ENCODE measurements at places on chromosomes 5 and 9.

DNA sequence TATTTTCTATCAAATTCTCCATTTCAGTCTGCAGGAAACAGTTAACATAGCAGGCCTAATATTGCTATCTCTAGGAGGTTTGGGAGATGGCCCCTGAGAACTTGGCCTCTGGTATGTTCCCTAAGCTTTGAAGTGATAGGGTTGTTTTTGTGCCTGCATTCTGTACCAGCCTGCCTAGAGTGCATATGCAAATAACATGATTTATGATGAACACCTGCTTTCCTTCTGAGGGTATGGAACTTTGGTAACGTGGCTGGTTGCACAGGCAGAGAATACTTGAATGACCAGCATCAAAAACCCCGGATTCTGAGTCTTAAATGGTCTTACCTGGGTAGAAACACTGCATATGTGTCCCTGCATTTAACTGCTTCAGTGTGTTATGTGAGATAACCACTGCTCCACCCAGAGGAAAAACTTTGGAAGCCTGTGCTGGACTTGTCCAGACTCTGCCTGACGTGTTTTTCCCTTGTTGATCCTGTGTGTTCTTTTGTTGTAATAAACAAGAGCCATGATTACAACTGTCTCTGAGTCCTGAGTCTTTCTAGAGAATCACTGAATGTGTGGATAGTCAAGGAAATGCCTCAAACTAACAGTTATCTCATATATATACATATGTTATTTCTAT, 111.3 kb upstream of the ABCA1 start:
- no peak for DNase-seq

- no peak for DNase-seq
Observed at GRCh38 chr9:33393581-33393980, 8.8 kb downstream of the AQP7 start.

GRCh38 chr5:93599001-93599379, 16.0 kb downstream of the NR2F1 start:
- DNase-seq: no peak

DNA sequence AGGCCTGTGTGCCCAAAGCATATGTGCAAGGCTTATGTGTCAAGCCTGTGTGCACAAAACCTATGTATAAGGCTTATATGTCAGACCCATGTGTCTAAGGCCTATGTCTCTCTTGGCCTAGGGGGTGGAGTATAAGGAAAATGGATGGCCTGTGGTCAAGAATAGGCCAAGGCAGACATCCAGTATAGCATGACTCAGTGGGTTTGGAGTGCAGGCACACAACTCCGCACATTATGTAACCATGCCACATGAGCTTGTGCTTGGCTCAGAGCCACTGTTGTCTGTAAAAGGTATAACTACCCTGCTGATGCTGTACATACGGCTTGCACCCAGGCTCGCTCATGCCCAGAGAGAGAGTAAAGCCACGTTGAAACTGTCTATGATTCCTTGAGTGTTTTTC, 626.4 kb upstream of the NUDT12 start:
- no peak for DNase-seq

GRCh38 chr5:82327941-82328340, 49.8 kb upstream of the RPS23 start:
- no peak for DNase-seq

- DNase-seq: no peak
Observed at GRCh38 chr5:111676926-111677415, 80.0 kb downstream of the NREP start.

DNA sequence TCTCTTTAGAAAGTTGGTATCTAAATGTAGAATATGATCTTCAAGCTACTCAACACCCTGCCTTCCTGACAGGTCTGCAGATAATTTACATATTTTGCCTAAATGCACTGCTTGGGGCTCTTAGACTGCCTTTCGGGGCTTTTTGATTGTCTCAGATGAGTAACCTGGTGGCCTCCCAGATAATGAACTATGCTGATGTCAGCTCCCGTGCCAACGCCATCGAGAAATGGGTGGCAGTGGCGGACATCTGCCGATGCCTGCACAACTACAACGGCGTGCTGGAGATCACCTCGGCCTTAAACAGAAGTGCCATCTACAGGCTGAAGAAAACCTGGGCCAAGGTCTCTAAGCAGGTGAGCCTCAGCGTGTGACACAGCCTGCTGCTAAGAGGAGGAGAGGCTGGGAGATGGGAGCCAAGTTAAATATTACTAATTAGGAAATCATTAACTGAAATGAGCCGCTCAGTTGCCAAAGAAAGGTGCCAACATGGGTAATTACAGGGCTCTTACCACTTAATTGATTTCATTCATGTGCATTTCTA, 20.8 kb upstream of the CKMT2 start:
- DNase-seq: no peak

GRCh38 chr9:106218427-106218826, 524.1 kb downstream of the TMEM38B start:
- DNase-seq: no peak
